ENCODE measurements at places on chromosomes 3 and 15.
A peak's percentile ranks its signal among the peaks of the same experiment; 100 is the strongest.

DNA sequence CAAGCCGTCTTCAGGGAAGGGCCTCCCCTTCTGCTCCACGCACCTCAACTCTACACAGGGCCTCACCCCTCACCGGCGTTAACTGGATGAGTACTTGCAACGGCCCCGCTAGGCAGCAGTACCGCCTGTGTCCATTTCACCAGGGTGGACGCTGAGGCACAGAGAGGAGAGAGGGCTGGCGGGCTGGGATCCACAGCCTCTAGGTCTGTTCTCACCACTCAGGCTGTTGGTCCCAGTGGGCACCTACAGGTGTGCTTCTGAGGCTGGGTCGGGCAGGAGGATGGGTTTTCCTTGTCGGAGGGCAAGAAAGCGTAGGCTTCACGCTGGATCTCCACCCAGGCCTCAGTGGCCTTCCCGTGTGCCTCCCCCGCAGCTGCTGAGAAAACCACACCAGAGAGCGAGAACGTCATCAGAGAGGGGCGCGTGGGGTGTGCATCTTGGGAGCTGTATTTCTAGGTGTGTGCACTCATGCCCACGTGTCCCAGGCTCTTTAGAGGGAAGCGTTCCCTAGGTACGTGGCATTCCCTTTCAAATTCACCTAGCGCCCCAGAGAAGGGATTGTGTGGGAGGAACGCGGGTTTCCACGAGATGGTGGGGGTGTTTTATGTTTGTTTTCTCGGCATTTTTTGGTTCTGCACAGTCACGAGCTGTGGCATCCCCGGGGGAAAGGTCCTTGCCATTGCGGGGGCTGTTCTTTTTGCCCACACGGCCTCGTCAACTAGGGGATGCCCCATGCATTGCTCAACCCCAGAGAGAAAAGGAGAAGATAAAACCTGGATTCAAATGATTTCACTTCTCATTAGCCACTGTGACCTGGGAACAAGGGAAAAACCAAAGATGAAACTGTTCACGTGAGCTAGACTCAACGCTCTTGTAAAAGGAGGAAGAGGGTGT lies 67.7 kb downstream of the MGLL start:
- peak; percentile 44 for DNase-seq

DNA sequence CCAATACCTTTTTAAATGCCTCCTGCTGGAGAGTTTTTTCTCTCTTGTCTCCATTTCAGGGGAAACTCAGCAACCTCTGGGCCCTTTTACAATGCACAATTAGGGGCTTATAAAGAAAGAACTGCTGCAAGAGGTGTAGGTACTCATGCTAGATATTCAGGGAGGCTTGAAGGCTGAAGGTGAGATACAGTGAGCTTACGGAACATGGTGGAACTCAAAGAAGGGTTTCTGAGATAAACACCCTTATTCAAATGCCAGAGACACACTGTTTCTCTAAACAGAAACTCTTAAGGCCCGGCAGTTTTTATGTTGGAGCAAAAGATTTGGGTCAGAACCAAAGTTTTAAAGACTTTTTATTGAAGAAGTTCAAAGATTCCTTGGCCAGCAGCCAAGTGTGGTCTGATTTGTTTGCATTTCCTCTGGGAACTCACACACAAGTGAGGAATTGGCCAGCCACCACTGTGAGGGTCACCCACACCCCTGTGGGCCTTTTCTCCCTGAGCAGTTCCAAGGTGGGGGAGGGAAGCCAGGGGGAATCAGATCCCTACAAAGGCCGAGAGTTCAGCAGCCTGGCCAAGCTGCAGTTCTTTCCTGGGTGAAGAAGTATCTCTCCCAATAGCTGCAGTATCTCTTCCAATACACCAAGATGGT lies 47.8 kb downstream of the TNFAIP8L3 start:
- DNase-seq, result no peak

DNA sequence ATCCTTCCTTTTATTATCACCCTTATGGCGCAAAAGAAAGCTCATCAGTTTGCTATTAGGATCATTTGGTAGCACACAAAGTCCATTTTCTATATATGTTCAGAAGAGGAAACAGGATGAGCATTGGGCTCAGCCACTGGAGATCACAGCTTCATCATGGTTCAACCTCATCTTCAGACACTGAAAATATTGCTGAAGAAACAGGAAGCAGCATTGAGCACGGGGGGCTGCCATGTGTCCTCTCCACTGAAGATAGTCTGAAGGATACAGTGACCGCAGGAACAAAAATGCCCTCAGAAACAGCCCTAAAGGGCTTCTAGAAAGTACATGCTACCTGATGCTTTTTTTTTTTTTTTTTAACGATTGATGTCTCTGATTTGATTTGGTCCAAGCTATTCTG lies 835.3 kb upstream of the CFAP20DC start:
- no peak for DNase-seq

- DNase-seq, result no peak
Observed at GRCh38 chr15:60541481-60542299, 62.7 kb upstream of the ICE2 start.

- DNase-seq, result no peak
Observed at GRCh38 chr3:180059356-180059755, 22.6 kb upstream of the PEX5L start.

- DNase-seq, result peak; percentile 37
Observed at GRCh38 chr3:143120716-143121240, 1.2 kb downstream of the CHST2 start.

DNA sequence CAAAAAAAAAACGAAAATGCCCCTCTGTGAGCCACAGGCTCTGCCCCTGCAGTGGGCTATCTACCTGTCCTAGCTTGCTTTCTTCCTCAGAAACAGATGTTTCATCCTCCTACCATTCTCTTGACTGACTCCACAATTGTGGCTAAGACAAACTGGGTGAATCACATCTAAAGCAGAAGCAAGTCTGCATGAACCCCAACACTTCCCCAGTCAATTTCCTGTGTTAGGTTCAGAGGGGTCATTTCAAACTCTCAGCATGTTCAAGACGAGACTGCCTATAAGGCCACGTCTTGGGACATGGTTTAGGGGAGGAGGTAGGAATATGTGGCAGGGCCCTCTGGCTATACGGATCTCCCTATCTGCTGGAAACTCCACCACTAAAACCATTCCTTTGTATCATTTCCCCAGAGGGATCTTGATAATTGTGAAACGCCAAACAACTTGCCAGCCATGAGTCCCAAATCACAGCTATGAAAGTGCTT lies 28.6 kb upstream of the ANKDD1A start:
- DNase-seq, result peak; percentile 33

GRCh38 chr15:85702321-85703101 lies 92.2 kb downstream of the KLHL25 start:
- no peak for DNase-seq
